ENCODE measurements at places on chromosomes 4 and X.

- DNase-seq: no peak
- H3K4me3 ChIP-seq: no peak overlapping the region
- peaks cover 8% of the 10 kb centered on the region for H3K36me3 ChIP-seq
- peaks cover 3% of the 10 kb centered on the region for H3K4me1 ChIP-seq
These were observed 20.1 kb downstream of the HTT-AS start for GRCh38 chr4:3054169-3054759.

- no peak overlapping the region for H3K27ac ChIP-seq
- DNase-seq: no peak
- H3K4me3 ChIP-seq: no peak overlapping the region
- H3K36me3 ChIP-seq: peaks cover 3% of the 10 kb centered on the region
- peaks cover 17% of the 10 kb centered on the region for H3K4me1 ChIP-seq
These were observed 64.2 kb downstream of the TET2 start for GRCh38 chr4:105210916-105211315.

DNA sequence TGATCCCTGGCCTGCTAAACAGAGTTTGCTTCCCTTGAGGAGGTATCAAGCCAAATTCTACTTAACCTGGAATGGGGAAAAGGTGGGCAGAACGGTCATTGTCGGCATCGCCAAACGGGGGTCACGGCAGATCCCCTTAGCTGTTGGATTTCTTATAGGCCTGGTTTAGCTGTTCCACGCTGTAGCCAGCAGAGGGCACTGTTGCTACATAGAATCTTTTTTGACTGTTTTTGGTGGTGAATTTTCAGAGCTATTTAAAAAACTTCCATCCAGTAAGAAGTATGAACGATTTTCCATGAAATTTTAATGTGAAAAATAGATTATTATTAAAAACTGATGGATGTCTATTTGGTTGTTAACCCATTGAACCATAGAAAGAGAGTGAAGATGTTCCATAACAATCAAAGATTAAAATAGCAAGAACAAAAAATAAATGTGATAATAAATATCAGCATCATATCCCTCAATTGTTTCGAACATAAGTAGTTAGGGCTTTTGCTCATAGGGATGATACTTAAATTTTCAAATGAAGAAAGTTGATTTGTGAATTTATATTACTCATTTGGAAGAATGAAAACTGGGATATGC lies 56.6 kb downstream of the LINC00632 start:
- peak overlapping the region; percentile 90 for H3K27ac ChIP-seq
- H3K4me3 ChIP-seq: peak overlapping the region; percentile 80
- H3K36me3 ChIP-seq: no peaks in the 10 kb centered on the region

GRCh38 chr4:9800848-9801247 lies 19.4 kb downstream of the DRD5 start:
- no peak for DNase-seq
- H3K4me1 ChIP-seq: no peaks in the 10 kb centered on the region
- H3K36me3 ChIP-seq: no peaks in the 10 kb centered on the region
